Gastroesophageal sphincter (tissue), 4 donors: ENCODE measurements at places on chromosomes 5 and 9. TPM values are rescaled to one million over a fixed set of nuclear protein-coding genes. Genes with fewer than 3 reads are reported as not detected.
A peak's percentile ranks its signal among the peaks of the same experiment; 100 is the strongest.

- no peak for ATAC-seq
Measured at GRCh38 chr5:117131048-117131679, 556.5 kb upstream of the SEMA6A start.

INPP5E gene
- 12.5 TPM for total RNA-seq

DNA sequence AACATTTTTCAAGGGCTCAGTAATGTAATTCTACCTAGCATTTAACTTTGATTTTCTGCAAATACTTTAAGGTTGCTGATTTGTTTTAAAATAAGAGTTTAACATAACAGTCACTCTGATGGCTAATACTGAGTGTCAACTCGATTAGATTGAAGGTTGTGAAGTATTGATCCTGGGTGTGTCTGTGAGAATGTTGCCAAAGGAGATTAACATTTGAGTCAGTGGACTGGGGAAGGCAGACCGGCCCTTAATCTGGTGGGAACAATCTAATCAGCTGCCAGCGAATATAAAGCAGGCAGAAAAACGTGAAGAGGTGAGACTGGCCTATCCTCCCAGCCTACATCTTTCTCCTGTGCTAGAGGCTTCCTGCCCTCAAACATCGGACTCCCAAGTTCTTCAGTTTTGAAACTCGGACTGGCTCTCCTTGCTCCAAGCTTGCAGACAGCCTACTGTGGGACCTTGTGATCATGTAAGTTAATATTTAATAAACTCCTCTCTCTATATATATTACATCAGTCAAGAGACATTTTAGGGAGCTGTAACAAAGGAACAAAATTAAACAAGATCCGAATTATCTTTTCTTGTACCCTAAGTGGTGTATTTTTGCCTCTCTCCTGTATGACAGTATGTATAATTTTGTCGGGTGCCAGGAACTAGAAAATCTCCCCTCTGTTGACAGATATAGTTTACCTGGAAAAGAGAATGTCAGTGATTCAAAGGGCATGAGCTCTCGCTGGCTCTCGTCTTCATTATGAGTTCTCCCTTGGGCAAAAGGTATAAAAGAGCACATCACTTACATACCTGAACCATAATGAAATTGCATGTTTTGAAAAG, 576.1 kb downstream of the LRRC70 start:
- ATAC-seq, result no peak

DNA sequence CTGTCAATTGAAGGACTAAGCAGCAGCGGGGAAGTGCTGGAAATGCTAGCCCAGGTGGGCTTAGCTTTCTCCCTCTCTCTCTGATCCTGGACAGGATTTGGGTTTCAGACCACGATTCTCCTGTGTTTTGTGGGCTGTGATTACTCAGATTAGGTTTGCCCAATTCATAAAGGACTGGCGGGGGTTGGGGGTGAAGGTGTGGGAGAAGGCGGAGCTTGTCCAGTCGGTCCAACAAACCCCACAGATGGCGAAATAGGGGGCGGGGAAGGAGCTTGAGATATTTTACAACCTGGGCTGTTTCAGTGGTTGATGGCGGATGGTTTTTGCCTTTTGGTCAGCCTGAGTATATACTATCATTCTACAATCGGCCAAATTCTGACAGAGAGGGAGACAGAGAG, 35.2 kb downstream of the PCDHAC2 start:
- ATAC-seq, result no peak

DNA sequence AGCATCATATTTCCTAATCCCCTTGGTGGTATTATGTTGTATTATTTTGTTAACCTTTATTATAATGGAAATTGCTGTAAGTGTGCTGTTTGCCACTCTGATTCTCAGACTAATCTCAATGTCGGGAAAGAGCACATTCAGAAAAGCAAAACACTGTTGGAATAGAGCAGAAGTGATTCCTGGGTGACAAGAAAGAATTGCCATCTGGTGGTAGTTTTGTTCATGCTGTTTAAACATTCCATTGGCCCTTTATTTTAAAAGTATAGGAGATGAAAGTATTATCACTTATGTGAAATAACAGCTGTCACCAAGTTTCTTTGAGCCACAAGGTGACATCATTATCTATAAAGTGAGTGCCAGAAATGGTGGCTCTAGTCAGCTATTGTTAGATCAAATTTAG, 301.3 kb upstream of the SGCD start:
- no peak for ATAC-seq

DNA sequence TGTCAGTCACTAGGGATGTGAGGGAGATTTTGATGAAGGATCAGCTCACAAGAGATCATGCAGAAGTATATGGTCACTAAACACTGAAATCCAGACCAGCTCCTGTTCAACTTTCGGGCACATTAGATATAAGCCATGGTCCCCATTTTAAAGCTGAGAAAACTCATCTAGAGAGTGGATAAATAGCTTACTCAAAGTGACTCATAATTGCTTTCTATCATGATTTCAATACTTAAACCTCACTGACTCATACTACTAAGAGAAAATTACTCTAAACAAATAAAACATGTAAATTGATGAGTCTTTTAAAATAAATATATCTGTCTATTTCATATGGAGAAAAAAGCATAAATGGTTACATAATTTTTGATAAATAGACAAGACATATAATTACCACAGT, 567.7 kb downstream of the TLR4 start:
- no peak for ATAC-seq

CENPK gene
- total RNA-seq, result not detected

- ATAC-seq, result no peak
Measured at GRCh38 chr9:99002706-99003105, 59.0 kb downstream of the COL15A1 start.

- no peak for ATAC-seq
Measured at GRCh38 chr9:137785704-137786161, 91.8 kb upstream of the CACNA1B start.

CCL28 gene
- total RNA-seq, result 8.6 TPM

RNF44 gene
- total RNA-seq, result 11.7 TPM

DNA sequence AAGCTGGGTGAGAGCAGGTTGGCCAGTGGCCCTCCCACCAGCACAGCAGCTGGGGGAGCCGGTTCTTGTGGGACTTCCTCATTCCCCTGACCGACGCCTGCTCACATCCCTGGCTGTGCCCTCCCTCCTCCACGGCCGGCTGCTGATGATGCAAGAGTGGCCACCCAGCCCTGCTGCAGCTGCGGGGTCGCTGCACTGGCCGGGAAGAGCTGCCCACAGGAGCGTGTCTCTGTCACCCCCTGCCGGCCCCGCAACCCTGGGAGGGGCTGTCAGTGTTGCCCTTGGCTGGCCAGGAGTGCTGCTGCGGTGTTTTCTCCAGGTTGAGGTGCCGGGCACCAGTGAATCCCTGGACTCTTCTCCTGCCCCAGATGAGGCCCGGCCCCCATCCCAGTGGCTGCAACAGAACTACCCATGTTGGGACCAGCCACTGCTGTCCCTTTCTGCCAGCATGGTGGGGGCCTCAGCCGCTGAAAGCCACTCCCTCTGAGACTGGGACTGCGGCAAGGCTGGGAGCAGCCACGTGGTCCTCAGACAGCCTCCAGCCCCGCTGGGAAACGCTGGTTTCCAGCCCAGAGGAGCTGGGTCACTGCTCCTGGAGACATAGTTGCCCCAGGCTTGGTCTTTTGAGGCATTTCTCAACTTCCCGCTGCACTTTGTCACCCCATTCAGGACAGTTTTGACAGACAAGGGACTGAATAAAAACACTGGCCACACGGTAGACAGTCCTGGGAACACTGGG, 739 bp downstream of the CARD9 start:
- peak; percentile 77 for ATAC-seq

DNA sequence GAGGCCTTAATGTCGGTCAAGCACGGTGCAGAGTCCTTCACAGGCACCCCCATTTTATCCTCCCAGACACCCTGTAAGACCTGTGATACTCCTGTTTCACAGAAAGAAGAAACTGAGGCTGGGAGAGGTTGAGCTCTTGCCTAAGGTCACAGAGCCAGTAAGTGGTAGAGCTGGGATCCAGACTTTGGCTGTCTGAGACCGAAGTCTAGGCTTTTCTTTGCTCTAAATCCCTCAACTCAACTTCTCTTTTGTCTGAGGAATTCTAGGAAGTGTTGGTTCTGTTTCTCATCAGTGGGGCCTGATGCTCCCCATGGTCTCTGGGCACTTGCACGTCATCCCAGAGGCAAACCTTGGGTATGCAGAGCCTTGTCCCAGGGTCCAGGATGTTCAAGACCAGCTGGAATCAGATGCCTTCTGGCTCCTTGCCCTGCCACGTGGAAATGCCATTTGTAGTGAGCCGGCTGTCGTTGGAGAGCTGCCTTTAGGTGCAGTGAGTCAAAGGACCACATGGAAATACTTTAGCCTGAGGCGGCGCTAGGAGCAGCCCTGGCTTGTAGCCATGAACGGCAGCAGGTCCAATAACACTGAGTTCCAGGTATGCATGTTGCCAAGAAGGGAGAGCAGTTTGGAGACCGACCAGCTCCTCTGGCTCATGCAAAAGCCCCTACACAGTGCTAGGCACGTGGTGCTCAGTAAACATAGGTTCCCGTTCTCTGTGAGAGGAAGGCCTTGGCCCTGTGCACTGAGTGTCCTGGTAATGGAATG, 9.2 kb downstream of the DCANP1 start:
- ATAC-seq, result peak; percentile 61

NR5A1 gene
- total RNA-seq, result not detected

DNA sequence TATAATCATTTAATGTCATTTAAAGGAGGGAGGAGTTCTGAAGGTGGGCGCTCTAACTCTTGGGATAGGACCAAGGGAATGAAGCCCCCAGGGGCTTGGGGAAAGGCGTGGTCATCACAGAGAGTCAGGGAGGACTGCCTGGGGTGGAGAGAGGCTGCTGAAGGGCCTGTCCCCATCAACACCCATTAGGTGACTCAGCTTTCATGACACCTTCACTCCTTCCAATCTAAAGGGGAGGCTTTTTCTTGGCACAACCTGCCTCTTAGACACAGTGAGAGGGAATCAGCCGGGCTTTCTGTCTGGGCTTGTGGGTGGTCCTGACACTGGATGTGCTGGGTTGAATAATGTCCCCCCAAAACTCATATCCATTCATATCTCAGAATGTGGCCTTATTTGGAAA, 31.4 kb upstream of the ANKRD33B start:
- ATAC-seq, result no peak

- no peak for ATAC-seq
Measured at GRCh38 chr9:71349218-71349617, 227.8 kb upstream of the TRPM3 start.

CCDC152 gene
- 1.2 TPM for total RNA-seq

DNA sequence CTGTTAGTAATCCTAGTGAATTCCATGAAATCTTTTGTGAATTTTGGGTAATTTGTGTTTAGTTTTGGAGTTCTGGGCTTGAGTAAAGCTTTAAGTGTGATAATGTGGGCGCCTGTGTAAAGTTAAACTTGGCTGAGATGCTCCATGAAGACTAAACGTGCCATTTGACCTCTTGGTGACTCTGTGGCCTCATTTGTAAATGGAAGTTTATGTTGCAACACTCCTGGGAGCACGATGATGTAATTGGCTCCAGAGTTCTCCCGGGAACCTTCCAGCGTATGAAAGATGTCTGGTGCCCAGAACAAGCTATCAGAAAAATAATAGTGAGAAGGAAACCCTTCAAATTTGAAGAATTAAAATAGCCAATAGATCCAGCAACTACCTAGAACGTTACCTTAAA, 981.2 kb downstream of the TLE4 start:
- peak; percentile 53 for ATAC-seq

DNA sequence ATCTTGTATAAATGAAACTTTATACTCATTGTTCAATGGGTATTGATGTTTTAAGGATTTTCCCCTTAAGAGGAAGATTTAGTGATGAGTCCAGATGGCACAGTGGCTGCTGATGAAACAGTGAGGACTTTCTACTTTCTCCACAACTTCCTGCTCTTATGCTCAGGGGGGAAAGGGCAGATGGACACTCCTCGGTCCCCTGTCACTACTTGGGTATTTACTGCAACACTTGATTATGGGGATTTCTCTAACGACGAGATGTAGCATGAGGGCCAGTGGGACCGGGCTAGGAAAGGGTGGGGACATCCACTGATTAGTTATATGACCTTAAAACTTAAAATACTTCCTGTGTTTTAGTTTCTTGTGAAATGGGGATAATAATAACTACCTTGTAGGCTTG, 146.1 kb upstream of the HMHB1 start:
- no peak for ATAC-seq

ARSI gene
- total RNA-seq, result 5.3 TPM

SPINK1 gene
- not detected for total RNA-seq

SPOCK1 gene
- 52.7 TPM for total RNA-seq

DNA sequence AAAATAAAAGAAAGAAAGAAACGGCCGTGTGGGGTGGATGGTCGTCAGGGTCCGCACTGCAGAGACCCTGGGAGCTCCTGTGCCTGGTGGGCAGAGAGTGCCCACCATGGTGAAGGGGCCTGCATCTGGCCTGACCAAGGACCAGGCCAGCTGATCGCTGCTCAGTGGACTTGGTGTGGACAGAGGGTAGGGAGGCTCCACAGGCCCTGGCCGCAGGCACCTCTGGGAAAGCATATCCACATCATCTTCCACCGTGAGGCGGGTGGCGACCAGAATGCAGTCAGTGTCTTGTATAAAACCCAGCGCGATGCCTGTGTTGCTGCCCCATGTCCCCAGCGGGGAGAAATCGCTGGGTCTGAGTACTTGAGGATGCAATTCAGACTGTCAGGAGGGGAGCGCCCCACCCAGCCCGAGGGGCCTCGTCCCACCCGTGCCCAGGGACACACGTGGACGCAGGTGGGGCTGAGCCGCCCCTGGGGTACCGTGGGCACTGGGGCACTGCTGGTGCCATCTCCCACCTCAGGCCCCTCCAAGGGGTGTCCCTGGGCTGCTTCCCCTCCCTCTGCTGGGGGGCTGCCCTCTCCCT, 27.8 kb upstream of the SLC6A19 start:
- ATAC-seq, result no peak

GRCh38 chr5:91271999-91272398, 111.1 kb downstream of the ARRDC3 start:
- no peak for ATAC-seq

FUT7 gene
- total RNA-seq, result not detected
